Activated T-cell treated with anti-CD3 and anti-CD28 coated beads for 4 hours (primary cell): ENCODE measurements at places on chromosomes 7 and 10.

DNA sequence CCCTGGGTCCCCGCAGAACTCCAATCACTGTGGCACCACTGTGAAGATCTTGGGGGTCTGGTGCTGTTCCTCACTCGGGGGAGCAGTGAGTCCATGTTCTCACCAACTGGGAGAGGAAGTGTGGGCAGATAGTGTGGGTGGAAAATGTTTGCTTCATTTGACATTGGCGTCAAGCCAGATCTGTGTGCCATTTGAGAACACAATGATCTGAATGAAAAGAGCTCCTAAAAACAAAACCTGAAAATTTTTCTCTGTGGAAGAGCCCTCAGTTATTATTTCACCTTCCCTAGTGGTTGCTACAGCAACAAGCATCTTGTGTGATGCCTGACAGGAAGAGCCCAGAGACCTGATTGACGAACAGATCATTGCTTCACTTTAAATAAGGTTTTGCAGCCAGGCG, 125.6 kb downstream of the VIPR2 start:
- DNase-seq = no peak

GRCh38 chr7:140455743-140456142, 23.6 kb downstream of the MKRN1 start:
- no peak for DNase-seq

- DNase-seq = no peak
Measured at GRCh38 chr10:51137756-51138529, 63.7 kb downstream of the PRKG1 start.

GRCh38 chr10:52977581-52977980, 205.0 kb upstream of the MBL2 start:
- DNase-seq = no peak

DNA sequence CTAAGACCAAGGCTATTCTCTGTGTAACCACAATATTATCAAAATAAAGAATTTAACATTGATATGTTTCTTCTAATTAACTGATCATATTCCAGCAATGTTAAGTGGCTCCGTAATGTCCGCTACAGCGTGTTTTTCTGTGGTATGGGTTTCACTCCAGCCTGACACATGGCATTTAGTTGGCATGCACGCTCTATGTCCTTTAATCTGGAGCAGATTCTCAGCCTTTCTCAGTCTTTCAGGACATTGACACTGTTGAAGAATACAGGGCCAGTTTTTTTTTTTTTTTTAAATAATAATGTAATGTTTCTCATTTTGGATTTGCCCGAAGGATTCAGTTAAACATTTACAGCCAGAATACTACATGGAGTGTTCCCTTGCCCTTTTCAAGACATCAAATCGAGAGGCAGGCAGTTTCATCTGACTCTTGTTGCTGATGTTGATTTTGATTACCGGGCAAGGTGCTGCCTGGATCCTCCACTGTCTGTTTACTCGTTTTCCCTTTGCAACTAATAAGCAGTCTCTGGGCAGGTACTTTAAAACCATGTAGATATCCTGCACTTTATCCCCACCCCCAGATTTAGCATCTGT, 97.5 kb upstream of the GJD4 start:
- no peak for DNase-seq

- no peak for DNase-seq
Measured at GRCh38 chr7:5580714-5581395, 157.2 kb upstream of the TNRC18 start.

DNA sequence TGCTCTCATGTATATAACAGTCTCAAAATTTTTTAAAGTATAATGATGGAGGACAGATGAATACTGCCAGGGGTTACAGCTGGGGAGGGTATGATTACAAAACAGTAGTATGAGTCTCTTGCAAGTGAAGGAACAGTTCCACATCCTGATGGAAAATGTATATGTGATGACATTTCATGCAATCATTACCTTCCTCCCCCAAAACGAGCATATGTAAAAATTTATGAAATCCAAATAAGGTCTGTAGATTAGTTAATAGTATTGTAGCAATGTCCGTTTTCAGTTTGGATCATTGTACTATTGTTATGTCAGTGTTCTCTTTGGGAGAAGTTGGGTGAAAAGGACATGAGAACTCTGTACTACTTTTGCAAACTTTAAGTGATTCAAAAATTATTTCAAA, 38.0 kb downstream of the DRGX start:
- DNase-seq = no peak

DNA sequence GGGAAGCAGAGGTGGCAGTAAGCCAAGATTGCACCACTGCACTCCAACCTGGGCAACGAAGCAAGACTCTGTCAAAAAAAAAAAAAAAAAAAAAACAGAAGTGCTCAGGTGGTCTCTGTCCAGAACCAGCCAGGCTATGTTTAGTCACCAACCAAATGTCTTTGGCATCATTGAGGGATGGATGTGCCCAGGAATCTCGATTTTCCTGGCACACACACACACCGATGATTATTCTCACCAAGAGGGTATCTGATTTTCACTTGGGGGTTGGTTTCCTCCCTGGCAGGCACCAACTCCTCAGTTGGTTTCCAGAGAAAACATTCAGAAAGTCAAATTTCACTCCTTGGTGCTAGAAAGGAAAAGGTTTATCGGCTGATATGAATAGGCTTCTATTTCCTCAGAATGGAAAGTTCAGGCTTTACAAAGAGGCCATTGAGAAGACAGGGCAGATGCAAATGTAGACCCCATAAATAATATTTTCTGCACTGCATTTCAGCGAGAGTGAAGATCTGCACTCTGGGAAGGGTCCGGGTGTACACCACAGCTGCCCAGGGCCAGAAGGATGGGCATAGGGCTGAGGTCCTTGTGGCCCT, 154.8 kb downstream of the TNS3 start:
- DNase-seq = no peak

- peak; percentile 40 for DNase-seq
Measured at GRCh38 chr7:2757904-2758672, 70.1 kb downstream of the AMZ1 start.

DNA sequence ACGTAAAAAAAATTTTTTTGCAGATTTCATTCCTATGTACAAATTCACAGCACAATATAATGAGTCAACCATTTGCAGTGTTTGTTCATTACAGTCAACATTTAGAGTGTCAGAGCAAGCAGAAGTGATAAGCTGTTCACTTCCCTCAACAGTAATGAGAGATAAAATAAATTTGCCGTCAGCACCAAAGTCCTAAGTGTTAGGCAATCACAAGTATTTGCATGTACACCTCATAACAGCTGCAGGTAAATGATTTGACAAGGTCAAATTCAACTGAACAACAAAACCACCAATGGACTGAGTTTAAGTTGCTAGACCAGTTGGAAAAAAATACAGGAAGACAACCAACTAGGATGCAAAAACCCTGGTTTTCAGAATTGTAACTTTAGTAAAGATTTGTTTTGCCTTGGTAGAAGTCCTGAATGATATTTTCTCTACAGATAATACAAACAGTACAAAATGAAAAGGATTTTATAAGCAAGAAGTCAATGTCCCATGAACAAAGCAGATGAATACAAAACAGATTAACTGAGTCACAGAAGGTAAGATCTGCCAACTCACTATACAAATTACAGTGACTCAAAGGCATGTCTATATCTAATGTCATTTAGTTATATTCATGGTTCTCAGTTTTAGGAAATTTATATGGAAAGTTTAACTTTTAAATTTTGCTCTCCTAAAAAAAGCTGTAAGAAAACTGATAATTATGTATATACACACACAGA, 10.4 kb downstream of the RAPGEF5 start:
- DNase-seq = no peak

DNA sequence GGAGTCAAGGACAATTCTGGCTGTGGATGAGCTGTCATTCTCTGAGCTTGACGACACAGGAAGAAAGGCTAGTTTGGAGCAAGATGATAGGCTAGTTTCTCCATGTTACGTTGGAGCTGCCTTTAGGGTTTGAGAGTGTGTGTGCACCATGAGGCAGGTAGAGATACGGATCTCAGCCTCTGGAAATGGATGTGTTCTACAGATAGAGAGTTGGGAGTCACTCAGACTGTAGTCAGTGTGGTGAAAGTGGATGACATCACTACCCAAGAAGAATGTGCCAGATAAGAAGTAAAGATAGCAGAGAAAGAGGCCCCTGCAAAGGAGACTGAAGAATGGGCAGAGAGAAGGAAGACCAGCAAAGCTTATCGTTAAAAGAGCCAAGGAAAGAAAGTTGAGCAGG, 42.4 kb downstream of the PNLIPRP3 start:
- no peak for DNase-seq

DNA sequence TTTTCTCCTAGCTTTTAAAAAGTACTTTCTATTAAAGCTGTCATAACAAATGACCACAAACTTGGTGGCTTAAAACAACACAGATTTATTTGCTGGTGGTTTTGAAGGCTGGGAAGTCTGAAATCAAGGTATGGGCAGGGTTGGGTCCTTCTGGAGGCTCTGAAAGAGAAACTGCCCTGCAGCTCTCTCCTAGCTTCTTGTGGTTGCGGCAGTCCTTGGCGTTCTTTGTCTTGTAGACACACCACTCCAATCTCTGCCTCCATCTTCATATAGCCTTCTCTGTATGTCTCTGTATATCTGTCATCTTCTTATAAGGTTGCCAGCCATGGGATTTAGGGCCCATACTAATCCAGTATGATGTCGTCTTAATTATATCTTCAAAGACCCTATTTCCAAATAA, 79.4 kb upstream of the PRR15 start:
- no peak for DNase-seq

DNA sequence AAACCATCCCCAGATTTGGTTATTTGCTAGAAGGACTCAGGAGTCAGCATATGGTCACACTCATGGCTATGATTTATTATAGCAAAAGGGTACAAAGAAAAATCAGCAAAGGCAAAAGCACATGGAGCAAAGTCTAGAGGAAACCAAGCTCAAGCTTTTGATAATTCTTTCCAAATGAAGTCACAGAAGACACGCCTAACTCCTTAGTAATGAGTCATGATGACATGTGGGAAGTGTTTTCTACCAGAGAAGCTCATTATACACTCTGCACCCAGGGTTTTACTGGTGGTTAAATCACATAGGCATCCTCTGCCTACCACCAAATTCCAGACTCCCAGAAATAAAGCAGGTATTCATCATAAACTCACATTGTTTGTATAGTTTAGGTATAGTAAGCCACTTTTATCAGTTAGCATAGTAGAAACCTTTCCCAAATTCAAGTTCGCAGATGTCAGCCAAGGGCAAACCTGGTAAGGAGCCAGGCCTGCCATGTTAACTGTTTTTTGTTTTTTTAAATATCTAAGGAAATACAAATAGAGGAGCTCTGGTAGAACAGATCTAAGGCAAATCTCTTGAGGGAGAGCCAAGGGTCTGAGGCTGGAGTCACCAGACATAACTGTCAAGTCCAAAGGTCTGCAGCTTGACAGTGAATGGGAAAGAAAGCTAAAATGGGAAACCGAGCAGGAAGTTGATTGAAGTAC, 15.4 kb upstream of the HIBADH start:
- DNase-seq = no peak

DNA sequence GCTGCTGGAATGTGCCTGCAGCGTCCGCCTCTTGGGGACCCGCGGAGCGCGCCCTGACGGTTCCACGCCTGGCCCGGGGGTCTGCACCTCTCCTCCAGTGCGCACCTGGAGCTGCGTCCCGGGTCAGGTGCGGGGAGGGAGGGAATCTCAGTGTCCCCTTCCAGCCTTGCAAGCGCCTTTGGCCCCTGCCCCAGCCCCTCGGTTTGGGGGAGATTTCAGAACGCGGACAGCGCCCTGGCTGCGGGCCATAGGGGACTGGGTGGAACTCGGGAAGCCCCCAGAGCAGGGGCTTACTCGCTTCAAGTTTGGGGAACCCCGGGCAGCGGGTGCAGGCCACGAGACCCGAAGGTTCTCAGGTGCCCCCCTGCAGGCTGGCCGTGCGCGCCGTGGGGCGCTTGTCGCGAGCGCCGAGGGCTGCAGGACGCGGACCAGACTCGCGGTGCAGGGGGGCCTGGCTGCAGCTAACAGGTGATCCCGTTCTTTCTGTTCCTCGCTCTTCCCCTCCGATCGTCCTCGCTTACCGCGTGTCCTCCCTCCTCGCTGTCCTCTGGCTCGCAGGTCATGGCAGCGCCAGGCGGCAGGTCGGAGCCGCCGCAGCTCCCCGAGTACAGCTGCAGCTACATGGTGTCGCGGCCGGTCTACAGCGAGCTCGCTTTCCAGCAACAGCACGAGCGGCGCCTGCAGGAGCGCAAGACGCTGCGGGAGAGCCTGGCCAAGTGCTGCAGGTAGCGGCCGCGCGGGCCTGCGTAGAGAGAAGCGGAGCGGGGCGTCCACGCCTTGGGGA, 645 bp downstream of the SLC26A4 start:
- no peak for DNase-seq

GRCh38 chr10:29760138-29760900, 125.5 kb upstream of the SVIL start:
- no peak for DNase-seq

DNA sequence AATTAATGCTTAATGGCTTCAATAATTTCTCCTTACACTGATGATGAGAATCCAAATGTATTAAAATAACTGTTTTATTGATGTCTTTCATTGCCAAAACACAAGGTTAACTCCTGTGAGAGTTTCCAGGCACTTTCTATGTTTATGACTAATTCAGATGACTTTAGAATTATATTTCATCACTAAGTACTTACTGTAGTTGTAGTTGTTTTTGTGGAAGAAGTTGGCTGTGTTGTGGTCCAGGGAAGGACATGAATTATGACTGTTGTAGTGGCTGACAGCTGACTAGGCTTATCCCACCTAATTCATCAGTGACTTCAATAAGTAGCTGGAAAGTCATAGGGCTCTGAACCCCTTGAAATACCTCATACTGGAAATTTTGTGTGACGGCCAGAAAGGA, 254.8 kb downstream of the HGF start:
- no peak for DNase-seq

- no peak for DNase-seq
Measured at GRCh38 chr7:30255064-30255769, 29.2 kb upstream of the ZNRF2 start.
